NCI-H1436 (cell line): ENCODE measurements at places on chromosomes 2 and 18.

- no peak for DNase-seq
These were observed 268.5 kb upstream of the HDAC4 start for GRCh38 chr2:239669181-239669898.

DNA sequence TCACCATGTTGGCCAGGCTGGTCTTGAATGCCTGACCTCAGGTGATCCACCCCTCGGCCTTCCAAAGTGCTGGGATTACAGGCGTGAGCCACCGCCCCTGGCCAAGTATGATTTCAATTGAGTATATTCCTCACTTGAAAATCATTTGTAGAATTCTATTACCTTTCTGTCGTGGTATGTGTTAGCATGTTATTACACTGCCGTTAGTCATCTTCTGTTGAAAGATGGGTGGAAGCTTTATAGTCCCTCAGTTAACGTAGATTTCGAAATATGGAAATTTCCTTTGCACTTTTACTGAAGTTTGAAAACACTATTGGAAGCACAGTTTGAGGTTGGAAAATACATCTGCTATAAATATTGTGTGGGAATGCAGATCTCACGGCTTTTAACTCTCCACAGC lies 14.7 kb downstream of the NIFK start:
- DNase-seq = no peak

GRCh38 chr2:39434233-39434897 lies 2.7 kb downstream of the MAP4K3 start:
- DNase-seq = no peak

DNA sequence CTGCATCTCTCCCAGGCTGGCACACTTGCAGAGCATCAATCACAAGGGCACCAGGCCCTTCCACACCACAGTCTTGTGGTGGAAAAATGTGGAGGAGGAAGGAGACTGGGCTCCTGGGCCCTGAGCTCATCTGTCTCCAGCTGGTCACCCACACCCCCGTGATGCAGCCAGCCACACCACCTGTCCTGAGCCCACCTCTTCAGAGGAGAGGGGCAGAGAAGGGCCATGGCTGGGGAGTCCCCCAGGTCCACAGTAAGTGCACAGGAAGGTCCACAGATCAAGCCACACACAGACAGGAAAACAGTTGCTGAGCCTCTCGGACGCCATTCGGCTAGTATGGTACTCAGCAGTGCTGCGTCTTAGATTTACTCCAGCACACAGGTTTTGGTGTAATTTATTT lies 203.5 kb upstream of the SALL3 start:
- no peak for DNase-seq

GRCh38 chr2:149527998-149528755 lies 59.4 kb downstream of the MMADHC start:
- no peak for DNase-seq
